Thymus (tissue), 14 donors: ENCODE measurements at places on chromosomes 1 and 21. TPM values are rescaled to one million over a fixed set of nuclear protein-coding genes. Genes with fewer than 3 reads are reported as not detected.

The ZSWIM5 gene
- total RNA-seq = 0.24 TPM

The LGR6 gene
- 0.05 TPM for total RNA-seq

The ATP6V1G3 gene
- total RNA-seq = not detected

DNA sequence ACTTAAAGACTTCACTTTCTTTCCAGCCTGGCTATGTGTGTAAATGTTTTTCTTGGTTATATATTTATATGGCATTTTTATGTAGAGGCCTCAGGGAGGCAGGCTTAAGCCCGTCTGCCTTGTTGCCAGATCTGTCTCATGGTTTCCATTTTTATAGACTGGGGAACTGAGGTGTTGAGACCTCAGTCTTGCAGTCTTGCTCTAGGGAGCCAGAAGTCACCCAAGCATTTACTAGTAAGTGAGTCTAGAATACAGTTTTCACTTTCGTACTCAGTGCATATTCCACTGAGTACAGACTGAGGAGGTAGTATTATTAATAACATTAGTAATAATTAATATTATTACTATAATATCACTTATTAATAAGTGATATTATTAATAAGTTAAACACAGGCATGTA, 161.4 kb downstream of the UCK2 start:
- DNase-seq = no peak

GRCh38 chr1:116532671-116533428, 38.0 kb downstream of the CD58 start:
- DNase-seq = no peak

DNA sequence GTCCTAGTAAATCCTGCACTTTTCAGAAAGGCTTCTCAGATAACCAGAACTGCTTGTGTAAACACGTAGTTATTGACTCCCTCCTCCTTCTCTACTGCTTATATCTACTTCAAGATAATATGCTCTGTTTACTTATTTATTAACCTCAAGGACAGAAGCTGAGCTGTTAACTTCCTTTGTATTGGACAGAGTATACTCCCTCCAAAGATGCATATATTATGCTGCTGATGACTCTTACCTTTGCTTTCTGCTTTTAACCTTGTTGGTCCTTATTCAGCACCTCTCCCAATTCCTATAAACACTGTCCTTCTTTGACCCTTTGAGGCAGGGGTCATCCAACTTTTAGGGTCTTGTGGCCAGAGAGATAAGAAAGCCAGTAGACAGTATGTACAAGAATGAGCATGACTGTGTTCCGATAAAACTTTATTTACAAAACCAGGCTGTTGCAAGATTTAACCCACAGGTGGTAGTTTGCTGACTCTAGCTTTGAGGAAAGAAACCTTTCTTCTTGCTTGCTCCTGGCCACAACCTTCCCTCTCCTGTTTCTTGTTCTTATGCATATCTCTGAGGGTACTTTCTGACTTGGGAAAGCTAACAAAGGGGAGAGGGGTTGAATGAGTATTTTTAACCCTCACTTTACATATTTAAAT, 4.9 kb downstream of the TPM3 start:
- DNase-seq = no peak

GRCh38 chr1:26922431-26922729, 837 bp downstream of the NUDC start:
- no peak for DNase-seq

- no peak for DNase-seq
Observed at GRCh38 chr1:240116831-240117769, 25.4 kb downstream of the FMN2 start.

DNA sequence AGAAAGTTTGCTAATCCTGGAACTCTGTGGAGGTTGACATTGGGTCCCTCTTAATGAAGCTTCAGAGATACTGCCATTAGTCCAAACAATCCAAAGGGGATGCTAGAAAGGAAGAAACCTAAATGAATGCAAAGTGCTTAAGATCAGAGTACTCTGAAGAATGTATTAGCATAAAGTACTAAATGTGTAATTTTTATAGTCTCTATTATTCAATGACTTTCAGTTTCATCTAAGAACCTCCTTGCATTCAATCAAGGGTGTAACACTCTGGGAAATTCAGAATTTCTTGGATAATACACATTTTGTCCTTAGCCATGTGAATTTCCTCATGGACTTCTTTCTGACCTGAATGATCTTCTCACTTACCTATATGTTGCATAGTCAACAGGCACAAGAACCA, 1078.5 kb upstream of the ADGRL4 start:
- DNase-seq = no peak

DNA sequence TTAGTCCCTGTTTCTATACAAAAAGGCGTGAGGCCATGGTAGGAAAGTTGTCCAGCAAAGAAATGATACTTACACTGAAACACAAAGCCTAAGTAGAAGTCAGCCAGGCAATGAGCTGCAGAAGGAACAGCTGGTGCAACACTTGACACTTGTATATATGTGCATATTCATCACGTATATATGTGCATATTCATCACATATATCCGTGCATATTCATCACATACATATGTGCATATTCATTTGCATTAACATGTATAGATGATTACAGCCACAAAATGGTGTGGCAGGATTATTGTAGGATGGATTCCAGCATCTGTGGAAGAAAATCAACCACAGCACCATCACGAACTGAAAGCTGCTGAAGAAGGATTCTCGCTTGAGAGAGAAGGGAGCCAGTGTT, 189.0 kb upstream of the RGS18 start:
- no peak for DNase-seq

GRCh38 chr1:94863919-94864318, 43.8 kb downstream of the SLC44A3 start:
- no peak for DNase-seq

The TACSTD2 gene
- total RNA-seq = 2.9 TPM

DNA sequence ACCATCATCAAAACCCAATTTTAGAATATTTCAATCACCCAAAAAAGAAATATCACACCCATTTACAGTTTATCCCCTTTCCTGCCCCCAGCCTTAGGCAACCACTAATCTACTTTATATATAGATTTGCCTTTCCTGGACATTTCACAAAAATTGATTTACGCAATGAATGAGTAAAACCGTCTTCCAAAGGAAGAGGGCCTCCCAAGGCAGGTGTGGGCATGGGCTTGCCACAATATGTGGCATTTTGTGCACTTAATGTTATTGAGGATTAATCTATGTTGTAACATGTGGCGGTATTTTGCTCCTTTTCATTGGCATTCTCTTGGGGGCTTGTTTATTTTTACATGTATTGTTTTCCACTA, 11.8 kb upstream of the BMP8B start:
- DNase-seq = no peak

GRCh38 chr1:171718216-171718615, 23.6 kb downstream of the VAMP4 start:
- DNase-seq = no peak

DNA sequence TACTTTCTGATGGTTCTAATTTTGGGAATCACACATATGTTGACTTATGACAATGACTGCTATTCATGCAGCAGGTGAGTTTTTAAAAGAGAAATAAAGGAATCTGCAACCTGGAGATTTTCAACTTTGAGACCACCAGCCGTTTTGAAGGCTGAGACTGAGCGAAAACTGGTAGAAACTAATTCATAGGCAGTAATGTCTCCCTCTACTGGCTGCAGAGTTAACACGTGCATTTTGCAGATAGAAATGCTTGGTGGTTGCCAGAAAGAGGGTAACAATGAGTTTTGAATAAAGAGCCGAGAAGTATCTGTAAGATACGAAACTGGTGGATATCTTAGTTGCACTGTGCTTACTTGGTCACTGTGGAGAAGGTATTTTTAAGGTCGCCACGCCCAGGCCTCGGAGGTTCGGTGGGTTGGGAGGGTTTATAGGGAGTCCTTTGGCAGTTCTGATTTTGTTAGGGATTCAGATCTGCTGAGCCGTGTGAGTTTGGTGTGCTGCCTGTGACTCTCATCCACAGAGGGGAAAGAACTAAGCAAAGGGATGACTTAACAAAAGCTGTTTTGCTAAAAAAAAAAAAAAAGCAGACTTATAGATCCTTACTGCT, 83.0 kb downstream of the RYR2 start:
- DNase-seq = no peak

The IL19 gene
- 0.28 TPM for total RNA-seq

The GPN2 gene
- total RNA-seq = 10.1 TPM

DNA sequence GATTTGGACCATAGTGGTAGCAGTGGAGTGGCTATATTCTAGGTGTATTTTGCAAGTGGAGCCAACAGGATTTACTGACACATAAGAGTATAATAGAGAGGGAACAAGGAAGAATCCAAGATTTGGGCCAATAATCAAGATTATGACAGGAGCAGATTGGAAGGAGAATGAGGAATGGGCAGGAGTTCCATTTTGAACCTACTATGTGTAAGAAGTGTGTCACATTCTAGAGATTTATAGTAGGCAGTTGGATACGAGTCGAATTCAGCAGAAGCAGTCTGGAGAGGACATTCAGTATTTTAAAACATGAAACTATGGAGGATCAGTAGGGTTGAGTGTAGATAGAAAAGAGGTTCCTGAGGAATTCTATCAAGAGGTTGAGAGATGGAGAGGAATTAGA, 21.7 kb downstream of the INKA2 start:
- no peak for DNase-seq

- no peak for DNase-seq
Observed at GRCh38 chr1:225899044-225899925, 10.3 kb upstream of the LEFTY1 start.

The ESPN gene
- 1.0 TPM for total RNA-seq

DNA sequence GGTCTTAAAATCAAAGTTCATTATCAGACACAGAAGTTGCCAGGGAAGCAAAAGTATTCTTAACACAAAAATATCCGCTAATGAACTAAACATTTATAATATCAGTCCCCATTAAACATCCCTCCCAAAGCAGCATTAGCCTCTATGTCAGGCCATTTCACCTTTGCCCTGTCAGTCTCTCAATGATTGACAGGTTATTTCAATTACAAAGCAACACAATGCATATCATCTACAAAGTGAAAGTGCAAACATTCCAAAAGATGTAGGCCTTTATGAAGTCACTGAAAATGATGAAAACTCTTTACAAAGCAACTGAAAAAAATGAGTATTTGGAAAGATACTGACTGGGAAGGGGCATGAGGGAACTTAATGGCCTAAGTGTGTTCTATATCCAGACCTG, 14.1 kb downstream of the ENAH start:
- no peak for DNase-seq

DNA sequence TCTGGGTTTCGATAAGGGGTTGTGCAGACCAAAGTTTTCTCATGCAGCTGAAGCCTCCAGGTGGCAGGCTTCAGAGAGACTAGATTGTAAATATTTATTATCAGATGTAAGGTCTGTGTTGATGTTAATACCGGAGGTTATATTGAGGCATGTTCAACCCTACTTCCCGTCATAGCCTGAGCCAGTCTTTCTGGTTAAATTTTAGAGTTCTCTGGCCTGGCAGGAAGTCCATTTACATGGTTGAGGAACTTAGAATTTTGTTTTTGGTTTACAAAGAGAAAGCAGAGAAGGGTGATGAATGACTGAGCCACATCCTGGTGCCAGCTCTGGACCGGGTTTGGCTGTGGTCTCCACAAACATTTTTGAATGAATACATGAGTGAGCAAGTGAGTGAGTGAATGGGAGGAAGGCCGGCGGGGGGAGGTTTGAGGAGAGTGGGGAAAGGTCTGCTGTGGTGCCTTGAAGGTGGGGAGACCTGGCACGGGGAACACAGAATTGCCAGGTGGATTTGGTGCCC, 218.5 kb downstream of the DISC1 start:
- no peak for DNase-seq
